ENCODE measurements at places on chromosomes 6 and 20. TPM values are rescaled to one million over a fixed set of nuclear protein-coding genes. Genes with fewer than 3 reads are reported as not detected.

- DNase-seq, result no peak
Observed at GRCh38 chr6:117512056-117512828, 29.8 kb downstream of the DCBLD1 start.

- no peak for DNase-seq
Observed at GRCh38 chr6:125273965-125274364, 27.8 kb downstream of the HDDC2 start.

DNA sequence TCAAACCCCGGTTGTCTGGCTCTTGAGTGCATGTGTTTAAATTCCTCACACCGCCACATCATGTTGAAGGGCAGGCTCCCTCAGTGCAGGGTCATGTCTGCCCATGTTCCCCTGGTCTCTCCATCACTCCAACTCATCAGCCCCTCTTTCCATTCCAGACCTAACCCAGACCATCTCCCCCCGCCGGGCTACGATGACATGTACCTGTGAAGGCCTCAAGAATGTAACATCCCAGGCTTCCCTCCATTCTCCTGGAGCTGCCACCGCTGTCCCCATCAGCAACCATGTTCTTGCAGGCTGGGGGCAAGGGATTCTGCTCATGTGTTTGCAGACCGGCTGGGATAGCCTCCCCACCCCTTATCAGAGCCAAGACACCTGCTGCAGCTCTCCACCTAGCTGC lies 19.9 kb downstream of the TMEM74B start:
- no peak for DNase-seq

DNA sequence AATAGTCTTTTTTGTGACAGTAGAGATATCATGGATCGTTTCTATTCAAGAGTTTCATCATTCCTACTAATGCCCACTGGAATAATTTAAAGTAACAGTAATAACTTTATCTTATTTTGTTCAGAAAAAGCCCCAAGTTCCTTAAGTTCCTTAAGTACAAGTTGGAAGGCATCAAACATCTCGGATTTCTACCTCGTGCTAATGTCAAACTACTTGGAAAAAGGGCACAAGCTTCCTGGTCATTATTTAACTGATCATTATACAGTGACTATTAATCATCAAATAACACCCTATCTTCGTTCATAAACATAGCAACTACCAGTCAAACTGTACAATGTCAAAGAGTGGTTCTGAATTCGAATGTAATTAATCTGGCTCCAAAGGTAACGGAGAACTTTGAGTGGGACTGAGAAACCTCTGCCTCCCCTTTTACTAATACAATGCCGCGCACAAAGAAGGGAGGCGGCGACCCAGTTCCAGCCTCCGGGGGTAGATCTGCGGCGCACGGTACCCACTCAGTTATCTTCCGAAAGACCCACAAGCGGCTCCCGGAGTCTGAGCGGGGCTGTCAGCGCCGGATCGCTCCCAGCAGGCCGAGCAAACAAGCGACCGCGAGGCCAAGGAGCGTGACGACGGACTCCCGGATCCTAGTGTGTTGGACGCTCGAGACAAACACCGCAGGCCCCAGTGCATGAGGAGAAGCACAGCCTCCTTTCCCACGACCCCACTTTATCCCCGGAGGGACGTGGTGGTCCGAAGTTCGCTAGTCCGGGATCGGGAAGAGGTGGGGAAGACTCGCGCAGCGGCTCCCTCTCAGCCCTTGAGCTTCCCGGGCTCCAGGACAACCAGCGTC lies 716 bp downstream of the SHPRH start:
- DNase-seq, result peak; percentile 59

DNA sequence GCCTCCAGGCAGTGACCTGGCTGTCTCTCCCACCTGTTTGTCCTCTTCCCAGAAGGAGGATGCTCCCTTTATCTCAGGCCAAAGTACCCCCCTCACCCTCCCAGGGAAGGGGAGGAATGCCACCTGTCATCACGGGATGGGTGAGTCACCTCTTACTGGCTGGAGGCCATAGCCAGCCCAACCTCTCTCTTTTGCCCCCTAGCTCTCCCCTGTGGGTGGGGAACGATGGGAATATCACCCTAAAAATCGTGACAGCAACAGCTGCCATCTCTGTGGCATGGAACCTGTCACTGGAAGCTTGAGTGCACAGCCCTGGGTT lies 137.5 kb upstream of the PTPN1 start:
- DNase-seq, result peak; percentile 90

DNA sequence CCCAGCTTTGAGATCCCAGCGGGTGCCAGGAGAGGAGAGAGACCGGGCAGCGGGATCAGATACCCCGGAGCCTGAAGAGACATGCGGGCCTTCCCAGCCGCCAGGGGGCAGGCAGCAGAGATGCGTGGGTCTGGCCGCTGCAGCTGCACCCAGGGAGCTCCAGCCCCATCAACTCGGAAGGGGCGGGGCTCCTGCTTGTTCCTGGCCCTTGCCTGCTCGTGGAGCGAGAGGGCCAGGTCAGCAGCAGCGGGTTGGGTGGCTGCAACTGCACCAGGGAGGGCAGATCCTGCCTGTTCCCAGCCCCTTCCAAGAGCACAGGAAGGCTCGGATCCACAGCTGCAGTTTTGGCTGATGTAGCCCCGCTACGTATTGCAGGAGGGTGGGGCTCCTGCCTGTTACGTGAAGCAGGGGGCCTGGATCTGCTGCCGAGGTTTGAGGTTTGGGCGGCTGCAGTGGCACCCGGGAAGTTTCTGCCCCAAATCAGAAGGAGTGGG lies 532.8 kb downstream of the RFPL4B start:
- peak; percentile 76 for DNase-seq

DNA sequence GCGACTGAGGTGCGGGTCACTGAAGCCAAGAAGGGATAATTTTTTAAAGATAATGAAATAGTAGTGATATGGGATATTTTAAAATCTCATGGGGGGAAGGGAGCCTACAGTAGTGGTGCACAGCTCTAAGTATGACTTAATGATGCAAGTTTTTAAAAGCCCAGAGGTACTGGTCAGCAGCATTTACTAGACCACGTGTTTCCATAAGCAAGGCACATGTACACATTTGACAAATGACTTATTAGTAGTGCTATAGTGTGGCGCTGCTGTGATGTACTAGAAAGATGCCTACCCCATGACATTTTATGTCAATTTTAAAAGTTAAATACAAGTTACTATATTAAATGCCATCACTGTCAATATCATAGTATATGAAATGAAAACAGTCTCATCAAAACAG lies 7.5 kb upstream of the LINC00237 start:
- DNase-seq, result no peak

- no peak for DNase-seq
Observed at GRCh38 chr6:1856381-1856780, 246.7 kb downstream of the FOXC1 start.

DNA sequence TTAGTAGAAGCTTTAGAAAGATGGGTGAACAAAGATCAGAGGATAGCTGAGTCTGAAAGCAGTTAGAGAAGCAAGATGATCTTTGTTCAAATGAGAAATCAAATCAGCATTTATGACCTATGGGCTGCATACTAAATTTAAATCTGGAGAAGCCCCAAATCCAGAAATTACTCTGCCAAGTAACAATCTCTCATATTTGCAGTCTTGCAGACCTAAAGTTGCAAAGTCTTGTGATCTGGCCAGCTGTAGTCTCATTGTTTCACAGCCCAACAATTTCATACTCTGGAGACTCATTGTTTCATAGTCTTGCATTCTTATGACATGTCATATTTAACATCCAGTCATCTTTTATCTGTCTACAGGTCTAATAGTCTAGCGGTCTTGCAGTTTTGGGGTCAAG lies 364.9 kb upstream of the RSPO3 start:
- no peak for DNase-seq

DNA sequence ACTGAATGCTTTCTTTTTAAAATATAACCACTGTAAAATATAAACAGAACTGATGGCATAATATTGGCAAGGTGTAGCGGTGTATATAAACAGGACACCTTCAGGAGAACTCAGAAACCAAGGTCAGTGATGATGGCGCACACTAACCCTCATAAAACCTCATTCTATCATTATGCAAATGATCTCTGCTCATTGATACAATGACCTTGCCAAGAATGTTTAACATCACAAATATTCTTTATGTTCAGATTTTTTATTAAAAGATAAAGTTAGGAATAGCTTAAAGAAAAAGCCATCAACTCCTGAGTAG lies 48.6 kb upstream of the DST start:
- no peak for DNase-seq

- no peak for DNase-seq
Observed at GRCh38 chr6:145274083-145274482, 461.2 kb downstream of the EPM2A start.

GRCh38 chr20:31863296-31864085 lies 6.8 kb downstream of the DUSP15 start:
- DNase-seq, result peak; percentile 37

The RBM39 gene
- total RNA-seq, result 750 TPM

The CHRNA4 gene
- total RNA-seq, result 0.11 TPM

The C20orf144 gene
- total RNA-seq, result 0.51 TPM

Measured in Caco-2 (cell line).